ENCODE measurements at places on chromosomes 2 and 18.

DNA sequence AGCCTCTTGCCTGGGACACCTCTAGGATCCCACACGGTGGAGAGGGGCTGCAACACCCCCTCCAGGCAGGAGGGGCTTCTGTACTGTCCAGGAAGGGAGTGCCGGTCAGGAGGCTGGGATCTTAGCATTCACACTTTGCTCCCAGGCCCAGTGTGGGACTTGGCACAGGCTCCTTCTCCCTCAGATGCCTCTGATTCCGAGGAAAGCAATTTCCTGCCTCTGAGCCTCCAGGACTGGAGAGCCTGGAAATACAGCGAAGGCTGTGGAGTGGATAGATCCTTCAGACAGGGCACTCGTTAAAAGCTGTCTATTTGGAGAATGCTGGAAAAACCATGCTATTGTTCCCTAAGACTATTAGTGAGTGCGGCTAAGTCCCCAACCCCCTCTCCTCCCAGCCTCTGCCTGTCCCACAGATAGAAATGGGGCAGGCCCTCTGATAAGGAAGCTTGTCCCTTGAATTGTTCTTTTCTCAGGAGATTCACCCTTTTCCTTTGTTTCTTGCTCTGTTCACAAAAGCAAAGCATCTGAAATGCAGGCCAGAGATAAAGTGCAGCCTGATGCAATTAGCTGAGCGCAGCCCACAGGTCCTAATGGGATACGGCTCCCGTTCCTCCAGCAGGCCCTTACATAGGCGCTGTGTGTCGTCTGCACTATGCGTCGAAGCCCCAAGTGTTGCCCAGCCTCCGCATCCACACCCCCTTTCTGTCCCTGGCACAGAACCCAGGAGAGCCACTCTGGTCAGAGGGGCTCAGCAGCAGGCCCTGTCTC lies 252.2 kb downstream of the KLHL29 start:
- no peak for DNase-seq

DNA sequence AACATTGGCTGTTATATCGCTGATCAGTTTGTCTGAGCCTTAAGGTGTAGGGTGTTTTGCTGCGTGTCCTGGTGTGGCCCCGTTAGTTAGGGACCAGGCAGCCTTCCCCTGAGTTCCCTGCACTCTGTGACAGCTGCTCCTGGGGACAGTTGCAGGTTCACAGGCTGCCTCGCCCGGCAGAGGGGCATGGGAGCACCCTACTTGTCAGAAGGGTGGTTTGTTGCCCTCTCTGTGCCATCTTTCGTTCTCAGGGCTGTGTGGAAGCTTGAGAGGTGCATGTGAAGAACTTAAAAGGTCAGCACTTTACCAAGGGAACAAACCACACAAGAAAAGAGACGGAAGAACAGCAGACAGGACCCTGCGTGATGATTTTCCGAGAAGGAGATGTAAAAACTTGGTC lies 159.6 kb downstream of the LDLRAD4 start:
- no peak for DNase-seq

DNA sequence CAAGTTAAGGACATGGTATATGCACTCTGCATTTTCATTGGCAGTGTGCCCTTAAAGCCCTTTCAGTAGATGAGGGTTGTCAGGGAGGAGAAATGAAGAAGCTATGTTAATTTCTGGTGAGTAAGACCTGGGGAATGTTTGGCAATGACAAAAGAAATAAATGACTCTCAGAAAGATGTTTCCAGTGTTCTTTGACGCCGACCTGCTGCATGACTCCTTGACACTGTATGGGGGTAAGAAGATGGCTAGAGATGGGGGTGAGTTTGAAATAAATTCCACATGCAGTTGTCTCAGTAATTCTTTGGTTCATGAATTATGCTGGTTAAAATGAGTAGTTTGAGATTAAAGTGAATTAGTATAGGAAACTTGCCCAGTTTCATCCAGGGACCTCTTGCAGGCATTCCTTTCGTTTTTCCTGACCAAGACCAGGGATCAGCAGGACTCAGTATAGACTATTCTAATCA lies 5.9 kb downstream of the CCDC121 start:
- DNase-seq: no peak

DNA sequence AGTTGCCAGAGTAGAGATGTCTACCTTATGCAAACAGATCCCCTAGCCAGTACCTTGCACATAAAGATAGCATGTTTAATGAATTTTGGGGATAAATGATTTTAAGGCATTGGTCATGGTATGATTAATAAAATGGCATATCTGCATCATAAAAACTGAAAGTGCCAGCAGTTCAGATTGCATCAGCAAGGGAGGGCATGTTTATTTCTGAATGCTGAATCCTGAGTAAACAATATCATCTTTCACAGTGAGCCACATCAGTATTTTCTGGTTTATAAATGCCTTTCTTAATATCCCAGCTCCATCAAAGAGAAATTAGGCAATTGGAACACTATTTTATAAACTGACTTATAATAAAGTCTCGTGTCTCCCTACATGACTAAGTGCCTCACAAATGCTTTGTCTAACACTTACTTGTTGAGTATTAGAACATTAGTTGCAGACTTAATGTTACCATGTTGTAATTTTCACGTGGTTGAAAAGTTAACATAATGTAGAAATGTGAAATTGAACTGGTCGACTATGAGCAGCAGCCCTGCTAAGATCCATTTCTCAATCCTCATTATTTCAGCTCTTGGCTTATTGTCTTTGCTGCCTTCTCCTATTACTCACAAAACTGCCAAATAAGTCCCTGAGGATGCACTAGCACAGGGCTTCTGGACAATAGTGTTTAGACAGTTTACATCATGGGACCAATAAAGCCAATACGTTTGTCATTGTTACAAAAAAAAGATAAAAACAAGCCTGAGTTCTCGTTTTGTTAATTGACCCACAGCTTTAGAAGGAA lies 48.0 kb downstream of the LANCL1 start:
- DNase-seq: no peak

DNA sequence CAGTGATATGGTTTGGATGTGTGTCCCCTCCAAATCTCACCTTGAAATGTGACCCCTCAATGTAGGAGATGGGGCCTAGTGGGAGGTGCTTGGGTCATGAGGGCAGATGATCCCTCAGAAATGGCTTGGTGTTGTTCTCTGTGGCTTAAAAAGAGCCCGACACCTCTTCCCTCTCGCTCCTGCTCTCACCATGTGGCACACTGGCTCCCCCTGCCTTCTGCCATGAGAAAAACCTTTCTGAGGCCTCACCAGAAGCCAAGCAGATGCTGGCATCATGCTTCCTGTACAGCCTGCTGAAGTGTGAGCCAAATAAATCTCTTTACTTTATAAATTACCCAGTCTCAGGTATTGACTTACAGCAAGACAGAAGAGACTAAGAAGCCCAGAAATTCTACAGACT lies 357.1 kb downstream of the NRXN1 start:
- no peak for DNase-seq

DNA sequence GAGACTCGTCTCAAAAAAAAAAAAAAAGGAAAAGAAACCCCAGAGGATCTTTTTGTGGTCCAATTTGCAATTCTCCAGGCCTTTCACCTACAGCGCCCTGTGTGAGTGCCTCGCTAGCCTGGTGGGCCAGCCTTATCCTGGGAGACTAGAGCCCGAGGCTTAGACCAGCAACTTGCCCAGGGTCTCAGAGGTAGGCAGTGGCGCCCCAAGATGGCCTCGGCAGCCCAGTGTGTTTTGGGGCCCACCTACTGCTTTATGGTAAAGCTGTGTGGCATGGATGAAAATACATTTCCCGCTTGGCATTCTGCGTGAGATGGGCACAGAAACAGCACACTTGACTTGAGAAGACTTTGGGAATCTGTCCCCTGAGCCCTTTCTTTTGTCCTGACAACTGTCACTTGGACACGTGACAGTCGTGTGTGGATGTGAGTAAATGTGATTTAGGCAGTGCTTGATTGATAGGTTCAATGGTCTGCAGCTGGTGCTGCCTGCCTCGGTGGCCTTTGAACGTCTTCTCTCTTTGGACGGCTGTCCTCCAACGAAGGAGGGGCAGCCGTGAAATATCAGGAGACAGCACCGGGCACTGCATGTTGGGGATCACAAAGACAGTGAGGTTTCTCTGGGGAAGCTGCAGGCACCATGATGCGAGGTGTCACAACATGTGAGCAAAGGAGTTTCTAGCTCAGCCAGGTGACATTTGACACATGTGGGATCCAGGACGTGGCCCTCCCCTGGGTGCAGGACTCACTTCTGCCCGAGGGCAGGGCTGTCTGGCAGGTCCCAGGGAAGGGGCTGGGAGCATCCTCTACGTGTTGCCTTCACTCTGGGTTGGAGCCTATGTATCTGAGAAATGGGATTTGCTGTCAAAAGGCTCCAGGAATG lies 209.5 kb upstream of the TWIST2 start:
- DNase-seq: no peak

DNA sequence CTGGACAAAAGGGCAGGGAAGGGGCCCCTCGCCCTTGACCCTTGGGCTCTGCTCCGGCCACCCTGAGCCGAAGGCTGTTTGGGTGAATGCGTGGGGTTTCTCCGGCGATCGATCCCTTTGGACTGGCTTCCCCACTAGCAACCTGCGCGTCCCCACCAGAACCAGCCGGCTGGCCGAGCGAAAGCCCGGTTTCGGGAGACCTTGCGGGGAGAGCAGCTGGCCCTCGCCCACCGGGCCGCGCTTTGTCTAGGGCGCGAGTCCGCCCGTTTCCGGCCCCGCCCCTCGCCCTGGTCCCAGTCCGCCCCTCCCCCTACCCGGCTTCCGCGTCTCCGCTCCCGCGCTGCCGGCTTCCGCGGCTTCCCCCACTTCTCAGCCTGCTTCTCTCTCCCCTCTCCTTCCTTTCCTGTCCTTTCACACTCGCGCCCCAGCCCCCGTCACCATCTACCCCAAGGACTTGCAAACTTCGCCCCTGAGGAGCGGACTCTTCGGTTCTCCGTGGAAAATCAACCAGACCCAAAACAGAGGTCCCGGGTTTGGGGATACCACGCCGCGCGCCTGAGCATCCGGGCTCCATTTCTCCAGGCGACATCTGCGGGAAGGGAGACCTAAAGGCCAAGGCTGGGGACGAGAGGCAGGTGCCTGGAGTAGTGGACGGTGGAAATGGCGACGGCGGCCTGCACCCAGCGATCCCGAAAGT lies 48.0 kb upstream of the ATP6V1B1 start:
- no peak for DNase-seq

GRCh38 chr2:28206762-28207161 lies 185.9 kb upstream of the FOSL2 start:
- no peak for DNase-seq

GRCh38 chr2:26610504-26611335 lies 30.4 kb downstream of the CIB4 start:
- DNase-seq: no peak

DNA sequence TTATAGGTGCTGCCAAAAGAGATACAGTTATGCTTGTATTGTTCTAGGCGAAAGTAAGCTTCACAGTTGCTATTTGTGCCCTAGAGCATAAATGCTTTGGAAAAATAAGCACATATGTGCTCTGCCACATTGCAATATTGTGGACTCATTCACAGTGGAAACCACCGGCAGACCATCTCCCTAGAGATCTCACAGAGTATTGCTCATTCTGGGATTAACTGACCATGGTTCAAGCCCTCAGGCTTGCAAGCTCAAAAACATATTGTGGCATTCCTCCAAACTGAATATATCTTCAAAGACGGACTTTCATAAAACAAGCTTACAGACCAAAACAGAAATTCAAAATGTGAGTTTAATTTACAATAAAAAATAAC lies 158.2 kb upstream of the CCDC150 start:
- DNase-seq: no peak

GRCh38 chr2:231612109-231612455 lies 19.4 kb downstream of the TEX44 start:
- peak; percentile 76 for DNase-seq

DNA sequence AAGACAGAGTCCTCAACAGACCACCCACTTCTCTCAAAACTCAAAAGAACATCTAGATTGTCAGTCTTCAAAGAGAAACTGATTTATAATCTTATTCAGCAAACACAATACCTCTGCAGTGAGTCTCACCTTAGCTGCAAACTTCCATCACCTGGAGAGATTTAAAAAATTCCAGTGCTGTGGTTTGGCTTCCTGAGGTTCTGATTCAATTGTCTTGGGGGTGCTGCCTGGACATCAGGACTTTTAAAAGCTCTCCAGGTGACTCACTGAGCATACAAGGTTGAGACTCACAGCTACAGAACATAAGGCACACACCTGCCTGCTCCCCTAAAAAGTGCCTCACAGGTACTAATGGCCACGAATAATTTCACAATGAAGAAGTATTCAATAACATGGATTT lies 40.3 kb downstream of the RNF152 start:
- no peak for DNase-seq

GRCh38 chr18:34643989-34644388 lies 66.1 kb upstream of the DTNA start:
- DNase-seq: no peak

DNA sequence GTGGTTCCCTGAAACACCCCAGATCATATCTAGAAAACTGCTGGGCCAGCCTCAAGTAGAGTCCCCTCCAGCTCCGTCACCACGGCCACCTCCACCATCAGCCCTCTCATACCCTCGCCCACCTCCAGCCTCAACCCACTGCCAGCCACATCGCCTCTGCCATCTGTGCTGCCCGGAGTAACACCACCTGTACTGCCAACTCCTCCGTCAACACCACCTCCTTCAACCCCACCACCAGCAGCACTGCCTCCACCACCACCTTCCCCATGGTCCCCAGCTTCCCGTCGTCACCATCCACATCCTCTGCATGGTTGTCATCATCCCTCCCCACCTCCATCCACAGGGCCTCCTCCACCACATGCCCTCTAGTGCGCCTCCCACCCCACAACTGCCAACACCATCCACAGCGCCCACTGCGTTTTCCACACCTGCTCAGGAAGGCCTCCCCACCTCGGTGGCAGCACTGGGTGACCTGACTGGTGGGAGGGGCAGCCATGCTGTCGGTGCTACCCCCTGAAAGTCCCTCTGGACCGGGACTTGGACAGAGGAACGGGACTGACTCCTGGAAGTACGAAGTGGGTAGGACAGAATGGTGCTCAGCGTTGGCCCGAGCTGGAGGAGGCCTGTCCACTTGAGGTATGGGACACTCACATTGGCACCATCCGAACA lies 1.6 kb downstream of the SNED1 start:
- no peak for DNase-seq

GRCh38 chr2:175955136-175955535 lies 46.9 kb downstream of the LNPK start:
- DNase-seq: no peak

- DNase-seq: no peak
These were observed 96.8 kb downstream of the ADD2 start for GRCh38 chr2:70671092-70671675.

DNA sequence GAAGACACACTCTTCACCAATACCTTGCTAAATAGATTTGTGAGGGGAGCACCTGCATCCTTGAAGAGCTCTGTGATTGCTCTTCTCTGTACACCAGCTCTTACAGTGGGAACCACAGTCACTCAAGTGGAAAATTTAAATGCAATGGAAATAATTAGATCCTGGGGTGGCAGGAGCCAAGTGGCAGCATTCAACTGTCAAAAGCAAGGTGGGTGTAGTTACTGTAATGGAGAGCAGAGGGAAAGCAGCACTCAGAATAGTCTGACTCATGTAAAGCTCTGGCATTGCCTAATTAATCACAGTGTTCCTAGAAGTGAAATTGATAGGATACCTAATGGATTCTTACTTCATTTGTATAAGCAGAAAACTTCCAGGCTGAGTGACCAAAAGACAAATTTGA lies 245.8 kb downstream of the KCNE4 start:
- DNase-seq: no peak
